DMS53 (cell line): ENCODE measurements at places on chromosomes 7 and 10.

DNA sequence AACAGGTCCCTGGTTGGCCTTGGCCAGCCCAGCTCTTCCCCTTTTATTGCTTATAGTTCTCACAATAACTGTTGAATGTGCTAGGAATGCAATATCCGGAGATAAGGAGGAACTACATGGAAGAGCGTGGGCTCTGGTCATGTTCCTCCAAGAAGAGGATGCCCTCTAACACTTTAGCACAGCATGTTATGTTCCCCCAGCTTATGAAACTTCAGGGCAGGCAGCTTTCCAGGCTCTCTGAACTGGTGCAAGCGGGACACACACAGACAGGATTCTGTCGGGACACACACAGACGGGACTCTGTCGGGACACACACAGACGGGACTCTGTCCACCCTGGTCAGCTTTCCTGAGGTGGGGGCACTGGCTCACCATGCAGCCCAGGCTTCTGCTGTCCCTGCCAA lies 141.6 kb downstream of the PKD1L1 start:
- DNase-seq = no peak

DNA sequence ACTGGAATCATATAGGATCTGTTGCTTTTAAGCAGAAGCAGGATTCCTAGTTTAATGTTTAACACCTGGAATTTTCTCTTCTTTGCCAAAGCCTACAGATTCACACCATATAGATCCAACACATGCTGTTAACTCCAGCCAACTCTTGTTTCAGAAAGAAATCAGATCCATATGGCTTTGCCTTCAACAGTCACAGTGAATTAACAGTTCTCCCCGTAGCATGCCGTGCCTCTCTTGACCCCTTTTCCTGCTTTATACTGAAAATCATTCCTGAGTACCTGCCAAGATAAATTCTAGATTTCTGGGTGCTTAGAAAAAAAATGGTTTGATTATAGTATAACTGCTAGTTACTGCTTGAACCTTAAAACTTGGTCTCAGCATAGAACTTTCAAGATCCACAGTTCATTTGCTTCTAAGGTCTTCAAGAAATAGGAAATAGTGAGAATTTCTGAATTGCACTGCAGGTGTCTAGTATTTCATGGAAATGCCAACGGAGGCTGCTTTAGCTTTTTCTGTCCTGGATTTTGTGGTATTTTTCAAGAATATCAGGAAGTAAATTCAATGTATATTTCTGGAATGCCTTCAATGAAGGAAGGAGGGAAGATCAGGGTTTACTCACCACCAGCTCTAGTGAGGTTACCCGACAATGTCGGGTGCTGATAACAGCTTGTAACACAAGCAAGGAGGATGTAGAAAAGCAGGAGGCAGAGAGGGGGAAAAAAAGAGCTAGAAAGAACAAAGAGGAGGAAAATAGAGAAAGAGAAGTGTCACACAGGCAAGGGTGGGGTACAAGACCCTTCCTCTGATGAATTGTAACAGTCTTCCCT lies 6.6 kb downstream of the AASS start:
- peak; percentile 48 for DNase-seq

DNA sequence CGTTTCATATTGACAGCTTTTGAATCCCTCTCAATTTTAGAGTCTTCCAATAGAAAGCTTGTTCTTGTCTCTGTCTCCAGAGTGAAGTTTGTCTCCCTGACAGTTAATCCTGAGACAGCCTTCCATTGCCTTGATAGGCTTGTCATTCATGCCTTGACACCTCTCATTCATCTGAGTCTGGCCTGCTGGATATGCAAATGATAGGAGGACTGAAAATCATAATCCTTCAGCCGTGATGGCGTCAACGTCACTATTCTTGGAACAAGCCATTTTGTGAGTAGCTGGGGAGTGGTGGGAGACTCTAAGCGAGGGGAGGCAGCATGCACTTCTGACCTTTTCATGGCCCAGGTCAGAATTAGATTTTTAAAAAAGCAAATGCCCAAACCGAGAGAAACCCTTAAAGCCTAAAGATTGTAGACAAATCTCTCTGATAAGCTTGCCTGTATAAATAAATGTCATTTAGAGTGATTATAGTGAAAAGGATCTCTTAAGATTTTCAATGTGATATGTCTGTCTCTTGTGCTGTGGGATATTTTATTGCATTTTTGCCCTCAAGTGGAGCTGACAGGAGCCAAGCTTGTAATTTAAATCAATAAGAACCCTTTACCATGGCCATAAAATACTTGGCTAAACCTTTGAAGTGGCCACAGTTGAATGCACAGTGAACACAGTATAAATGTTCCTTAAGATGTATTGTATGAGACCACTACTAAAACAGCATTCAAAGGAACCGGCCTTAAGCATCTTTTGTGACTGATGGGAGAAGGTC lies 148.8 kb downstream of the SNX10 start:
- DNase-seq = peak; percentile 28

- DNase-seq = no peak
Measured at GRCh38 chr7:134946260-134946659, 40.0 kb upstream of the AGBL3 start.

DNA sequence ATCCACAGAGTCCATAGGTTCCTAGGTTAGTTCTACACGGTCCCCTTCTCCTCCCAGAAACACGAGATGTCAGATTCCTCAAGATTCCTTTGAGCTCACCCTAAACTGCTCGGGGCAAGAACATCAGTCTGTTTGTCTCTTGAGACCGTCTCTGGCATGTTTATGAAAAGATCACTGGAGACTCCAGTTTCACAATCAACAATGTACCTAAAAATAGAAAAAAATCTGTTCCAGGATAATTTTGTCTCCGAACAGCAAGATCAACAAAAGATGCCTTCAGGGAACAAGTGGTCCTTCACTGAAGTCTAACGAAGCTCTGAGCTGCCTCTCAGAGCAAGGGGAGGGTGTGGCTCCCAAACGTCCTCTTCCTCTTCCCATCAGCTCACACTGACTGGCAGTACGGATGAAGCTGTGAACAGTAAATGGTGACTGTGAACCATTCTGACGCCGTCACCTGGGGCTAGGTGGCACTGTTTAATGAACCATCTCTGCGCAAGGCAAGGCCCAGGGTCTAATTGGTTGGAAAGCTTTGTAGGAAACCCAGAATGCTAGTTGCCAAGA lies 156.2 kb upstream of the LYZL1 start:
- peak; percentile 12 for DNase-seq

DNA sequence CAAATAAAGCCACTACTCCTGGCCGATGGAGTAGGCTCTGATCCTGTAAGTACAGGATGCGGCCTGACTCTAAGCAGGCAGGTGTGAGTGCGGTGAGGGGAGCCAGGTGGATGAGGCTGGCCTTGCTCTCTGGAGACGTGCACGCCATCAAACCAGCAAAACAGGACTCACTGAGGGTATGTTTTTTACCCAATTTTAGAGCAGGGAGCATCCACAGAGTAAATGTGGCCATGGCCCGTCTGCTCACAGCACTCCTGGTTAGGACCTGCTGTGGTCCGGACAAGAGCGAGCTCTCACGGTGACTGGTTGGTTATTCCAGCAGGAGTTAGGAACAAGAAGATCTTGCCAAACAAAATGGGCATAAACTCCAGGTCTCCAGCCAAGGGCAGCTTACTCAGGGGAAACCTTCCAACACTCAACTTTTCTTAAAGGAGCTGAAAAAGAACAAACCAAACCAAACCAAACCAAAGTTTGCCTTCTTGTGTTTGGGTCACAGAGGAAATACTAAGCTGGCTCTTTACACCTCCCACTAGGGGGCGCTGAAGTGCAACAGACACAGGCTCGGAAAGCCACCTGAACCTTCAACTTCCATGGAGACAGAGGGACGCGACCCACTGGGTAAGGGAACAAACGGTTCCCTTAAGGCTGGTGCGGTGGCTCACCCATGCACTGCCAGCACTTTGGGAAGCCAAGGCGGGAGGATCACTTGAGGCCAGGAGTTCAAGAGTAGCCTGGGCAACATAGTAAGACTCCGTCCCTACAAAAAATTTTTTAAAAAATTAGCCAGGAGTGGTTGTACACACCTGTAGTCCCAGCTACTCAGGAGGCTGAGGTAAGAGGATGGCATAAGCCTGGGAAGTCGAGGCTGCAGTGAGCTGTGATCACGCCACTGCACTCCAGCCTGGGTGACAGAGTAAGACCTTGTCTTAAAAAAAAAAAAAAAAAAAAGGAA lies 122.4 kb downstream of the CLEC2L start:
- peak; percentile 93 for DNase-seq

GRCh38 chr7:90842430-90842788 lies 246.3 kb downstream of the CDK14 start:
- no peak for DNase-seq

GRCh38 chr10:30553626-30554439 lies 75.7 kb downstream of the LYZL2 start:
- DNase-seq = peak; percentile 89

GRCh38 chr10:95414016-95414830 lies 123.4 kb upstream of the PDLIM1 start:
- DNase-seq = no peak

DNA sequence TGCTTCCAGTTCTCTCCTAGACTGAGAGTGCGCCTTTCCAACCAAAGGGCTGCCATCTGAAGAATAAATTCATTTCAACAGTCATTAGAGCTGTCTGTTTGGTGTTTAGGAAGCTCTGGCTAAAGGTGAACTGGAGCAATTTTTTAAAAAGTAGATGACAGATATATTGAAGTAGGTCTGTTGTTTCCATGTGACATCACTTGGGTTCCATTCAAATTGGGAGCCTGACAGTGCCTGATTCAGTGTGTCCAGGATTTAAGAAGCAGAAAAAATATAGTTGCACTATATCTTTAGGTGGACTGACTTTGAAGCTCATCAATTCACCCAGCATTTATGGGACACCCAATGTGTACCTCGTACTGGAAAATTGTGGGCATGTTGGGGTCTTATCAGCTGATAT lies 367.7 kb downstream of the BBS9 start:
- no peak for DNase-seq

- DNase-seq = peak; percentile 6
Measured at GRCh38 chr10:110923856-110924493, 4.6 kb downstream of the SHOC2 start.

- no peak for DNase-seq
Measured at GRCh38 chr10:130895161-130895560, 416.4 kb downstream of the TCERG1L start.

GRCh38 chr7:34762764-34763163 lies 104.7 kb downstream of the NPSR1 start:
- DNase-seq = no peak

DNA sequence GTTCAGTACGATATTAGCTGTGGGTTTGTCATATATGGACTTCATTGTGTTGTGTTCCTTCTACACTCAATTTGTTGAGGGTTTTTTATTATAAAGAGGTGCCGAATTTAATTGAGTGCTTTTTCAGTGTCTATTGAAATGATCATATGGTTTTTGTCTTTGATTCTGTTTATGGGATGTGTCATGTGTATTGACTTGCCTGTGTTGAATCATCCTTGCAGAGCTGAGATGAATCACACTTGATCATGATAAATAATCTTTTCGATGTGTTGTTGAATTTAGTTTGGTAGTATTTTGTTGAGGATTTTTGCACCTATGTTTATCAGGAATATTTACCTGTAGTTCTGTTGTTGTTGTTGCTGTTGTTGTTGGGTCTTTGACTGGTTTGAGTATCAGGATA lies 39.8 kb downstream of the ATOH7 start:
- DNase-seq = no peak

GRCh38 chr10:78407009-78407711 lies 373.5 kb downstream of the RPS24 start:
- peak; percentile 96 for DNase-seq

DNA sequence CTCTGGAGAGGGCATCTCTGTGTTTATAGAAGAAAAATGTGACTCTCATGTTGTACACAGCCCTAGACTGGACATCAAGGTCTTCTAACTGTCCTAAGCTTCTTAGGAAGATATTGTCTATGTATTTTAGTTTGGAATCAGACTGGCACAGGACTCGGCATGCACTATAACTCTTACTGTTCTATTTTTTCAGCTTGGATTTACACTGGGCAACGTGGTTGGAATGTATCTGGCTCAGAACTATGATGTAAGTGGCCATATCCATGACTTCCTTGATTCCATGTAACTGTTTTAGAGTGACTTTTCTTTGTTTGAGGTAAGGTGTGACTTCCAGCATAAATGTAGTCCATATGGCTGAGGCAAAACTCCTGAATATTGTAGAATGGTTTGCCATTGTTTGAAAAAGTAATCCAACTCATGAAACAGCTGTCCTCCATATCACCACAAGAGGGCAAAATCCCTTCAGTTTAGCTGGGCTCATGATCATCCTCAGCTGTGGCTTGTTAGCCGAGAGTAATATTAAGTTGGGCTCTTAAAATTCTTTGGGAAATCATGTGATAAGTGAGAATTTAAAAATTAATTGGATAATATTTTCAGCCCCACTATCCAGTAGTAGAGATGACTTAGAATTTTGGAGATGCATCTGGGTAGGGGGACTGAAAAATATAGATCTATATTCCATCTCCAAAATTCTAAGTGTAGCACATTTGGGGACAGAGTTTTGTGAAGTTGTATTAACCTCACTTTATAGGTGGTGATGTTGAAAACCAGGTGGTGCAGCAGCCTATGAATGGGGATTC lies 10.4 kb downstream of the STMP1 start:
- DNase-seq = peak; percentile 79

DNA sequence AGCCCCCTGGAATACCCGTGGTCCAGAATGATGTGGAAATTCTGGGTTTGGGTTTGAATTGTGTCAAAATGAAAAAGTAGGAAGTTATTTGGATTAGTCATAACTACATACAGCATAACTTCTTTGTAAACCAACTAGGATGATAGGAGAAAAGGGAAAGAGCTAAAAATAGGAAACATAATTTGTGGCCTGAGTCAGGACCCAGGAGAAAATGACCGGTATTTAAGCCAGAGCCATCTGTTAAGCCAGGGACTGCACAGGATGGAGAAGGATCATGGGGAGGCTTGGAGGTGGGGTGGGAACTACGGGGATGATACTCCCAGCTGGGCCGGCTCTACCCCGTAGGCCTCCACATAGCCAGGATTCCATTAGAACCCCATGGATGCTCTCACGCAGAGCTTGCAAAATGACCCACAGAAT lies 98.6 kb downstream of the MYOF start:
- DNase-seq = no peak

GRCh38 chr10:55141892-55142291 lies 340.9 kb upstream of the PCDH15 start:
- DNase-seq = no peak

DNA sequence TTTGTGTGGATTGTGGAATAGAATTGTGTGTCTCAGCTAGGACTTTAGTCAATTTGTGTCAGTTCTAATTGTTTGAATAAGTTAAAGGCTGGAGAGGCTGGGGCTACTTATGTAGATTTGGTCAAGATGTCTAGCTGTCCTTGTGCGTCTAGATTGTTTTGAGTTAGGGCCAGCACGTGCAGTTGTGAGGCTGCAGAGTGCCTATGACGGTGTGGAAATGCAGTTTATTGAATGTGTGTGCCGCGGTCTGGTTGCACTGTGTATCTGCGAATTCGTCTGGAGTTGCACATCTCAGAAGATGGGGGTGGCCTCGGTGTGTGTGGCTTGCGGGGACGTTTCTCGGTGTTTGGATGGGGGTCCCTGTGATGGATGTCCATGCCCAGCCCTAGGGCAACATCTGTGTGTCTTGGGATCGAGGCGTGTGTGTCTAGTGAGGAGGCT lies 10.2 kb downstream of the EMX2 start:
- no peak for DNase-seq

DNA sequence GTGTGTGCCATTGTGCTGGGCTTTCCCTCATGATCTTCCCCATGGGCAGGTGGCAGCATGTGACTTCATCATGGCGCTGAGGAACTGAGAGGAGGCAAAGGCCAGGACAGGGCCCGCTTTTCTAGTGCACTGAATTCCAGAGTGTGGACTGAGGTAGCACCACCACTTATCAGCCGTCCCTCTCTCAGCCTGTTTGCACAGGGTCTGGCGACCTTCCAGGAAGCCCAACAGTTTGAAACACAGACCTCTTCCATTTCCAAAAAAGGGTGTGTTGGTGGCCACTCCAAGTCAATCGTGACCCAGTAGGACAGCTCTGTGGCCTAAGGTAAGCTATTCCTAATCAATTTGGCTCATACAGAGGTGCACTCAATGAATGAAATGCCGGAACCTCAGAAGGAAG lies 4.4 kb downstream of the DNAJC30 start:
- DNase-seq = no peak
